ENCODE measurements at places on chromosomes 5 and 9. TPM values are rescaled to one million over a fixed set of nuclear protein-coding genes. Genes with fewer than 3 reads are reported as not detected.

GRCh38 chr9:73176450-73176875 is 24.8 kb downstream of the ANXA1 start:
- DNase-seq: no peak

DNA sequence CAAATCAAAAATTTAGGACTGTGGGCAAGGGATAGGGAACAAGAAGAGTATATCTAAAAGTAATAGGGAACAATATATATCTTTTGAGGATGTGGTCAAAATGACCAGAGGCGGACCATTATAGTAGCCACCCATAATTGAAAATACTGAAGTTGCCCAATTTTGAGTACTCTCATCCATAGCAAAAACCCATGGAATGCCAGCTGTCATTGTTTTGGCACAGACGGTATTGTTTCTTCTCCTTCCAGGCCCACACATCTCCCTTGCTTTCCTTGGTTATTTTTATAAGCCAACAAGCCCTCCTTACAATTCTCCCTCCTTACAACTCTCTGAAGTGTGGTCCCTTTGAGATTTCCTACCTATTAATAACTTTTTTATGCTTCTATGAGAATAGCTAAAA is 50.4 kb upstream of the RGMB start:
- no peak for DNase-seq

DNA sequence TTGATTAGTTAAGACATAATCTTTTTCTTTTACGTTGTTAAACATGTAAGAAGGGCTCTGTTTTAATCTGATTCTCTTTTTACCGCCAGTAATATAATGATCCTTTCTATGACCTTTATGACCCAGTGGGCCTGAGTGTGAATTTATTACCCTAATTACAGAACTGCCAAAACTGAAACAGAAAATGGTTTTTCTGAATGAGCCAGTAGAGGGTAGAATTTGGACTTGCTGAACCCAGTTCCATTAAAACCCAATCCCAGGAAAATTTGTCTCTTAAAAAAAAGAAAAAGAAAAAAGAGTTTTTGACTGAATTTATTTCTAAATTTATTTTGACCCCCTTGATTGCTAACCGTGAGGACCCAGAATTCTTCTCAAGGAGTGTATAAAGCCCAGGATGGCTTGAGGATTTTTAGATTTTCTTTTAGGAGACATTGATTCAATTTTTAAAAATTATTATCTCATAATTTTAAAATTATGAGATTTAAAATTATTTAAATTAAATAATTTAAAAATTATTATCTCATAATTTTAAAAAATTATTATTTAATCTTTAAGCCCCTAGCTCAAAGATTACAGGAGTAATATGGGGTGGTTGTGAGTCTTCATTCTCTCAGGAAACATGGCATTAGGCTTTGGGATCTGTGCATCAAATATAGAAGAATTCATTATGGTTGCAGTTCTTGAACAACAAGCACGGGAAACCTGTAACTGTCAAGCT is 94.1 kb upstream of the GLIS3 start:
- DNase-seq: no peak

DNA sequence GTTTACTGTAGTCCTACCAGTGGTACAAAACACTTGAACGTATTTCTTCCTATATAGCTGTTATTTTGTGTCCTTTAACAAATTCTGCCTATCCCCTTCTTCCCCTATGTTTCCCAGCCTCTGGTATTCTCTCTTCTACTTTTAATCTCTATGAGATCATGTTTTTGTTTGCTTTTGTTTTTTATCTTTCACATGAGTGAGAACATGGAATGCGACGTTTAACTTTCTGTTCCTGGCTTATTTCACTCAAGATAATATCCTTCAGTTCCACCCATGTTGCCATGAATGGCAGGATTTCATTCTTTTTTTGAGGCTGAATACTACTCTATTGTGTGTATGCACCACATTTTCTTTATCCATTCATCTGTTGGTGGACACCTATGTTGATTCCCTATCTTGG is 634.4 kb upstream of the WWC1 start:
- no peak for DNase-seq

- no peak for DNase-seq
Measured at GRCh38 chr5:126125407-126125806, 297.8 kb upstream of the GRAMD2B start.

GRCh38 chr9:109805050-109805449 is 25.1 kb downstream of the PALM2AKAP2 start:
- DNase-seq: peak; percentile 47

GRCh38 chr5:151154931-151155774 is 2.4 kb downstream of the ANXA6 start:
- DNase-seq: no peak

GRCh38 chr5:35876454-35876853 is 19.8 kb downstream of the IL7R start:
- DNase-seq: no peak

DNA sequence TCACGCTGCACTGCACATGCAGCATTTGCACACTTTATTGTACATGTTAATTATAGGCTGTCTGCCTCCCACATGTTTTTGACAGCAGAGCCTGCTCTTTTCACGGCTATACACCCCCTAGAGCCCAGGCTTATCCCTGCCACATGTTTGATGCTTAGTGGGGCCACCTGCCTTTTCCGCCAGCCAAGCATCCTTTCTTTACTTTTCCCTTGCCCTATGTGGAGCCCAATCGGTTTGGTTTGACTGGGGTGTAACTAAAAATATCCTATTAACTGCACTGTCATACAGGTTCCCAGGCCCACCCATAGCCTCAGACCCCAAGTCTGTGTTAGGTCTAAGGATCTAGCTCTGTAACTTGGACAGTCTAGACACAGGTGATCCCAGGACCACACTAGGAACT is 18.9 kb upstream of the S1PR3 start:
- DNase-seq: no peak

GRCh38 chr5:170638454-170639220 is 134.8 kb downstream of the KCNIP1 start:
- DNase-seq: peak; percentile 60

DNA sequence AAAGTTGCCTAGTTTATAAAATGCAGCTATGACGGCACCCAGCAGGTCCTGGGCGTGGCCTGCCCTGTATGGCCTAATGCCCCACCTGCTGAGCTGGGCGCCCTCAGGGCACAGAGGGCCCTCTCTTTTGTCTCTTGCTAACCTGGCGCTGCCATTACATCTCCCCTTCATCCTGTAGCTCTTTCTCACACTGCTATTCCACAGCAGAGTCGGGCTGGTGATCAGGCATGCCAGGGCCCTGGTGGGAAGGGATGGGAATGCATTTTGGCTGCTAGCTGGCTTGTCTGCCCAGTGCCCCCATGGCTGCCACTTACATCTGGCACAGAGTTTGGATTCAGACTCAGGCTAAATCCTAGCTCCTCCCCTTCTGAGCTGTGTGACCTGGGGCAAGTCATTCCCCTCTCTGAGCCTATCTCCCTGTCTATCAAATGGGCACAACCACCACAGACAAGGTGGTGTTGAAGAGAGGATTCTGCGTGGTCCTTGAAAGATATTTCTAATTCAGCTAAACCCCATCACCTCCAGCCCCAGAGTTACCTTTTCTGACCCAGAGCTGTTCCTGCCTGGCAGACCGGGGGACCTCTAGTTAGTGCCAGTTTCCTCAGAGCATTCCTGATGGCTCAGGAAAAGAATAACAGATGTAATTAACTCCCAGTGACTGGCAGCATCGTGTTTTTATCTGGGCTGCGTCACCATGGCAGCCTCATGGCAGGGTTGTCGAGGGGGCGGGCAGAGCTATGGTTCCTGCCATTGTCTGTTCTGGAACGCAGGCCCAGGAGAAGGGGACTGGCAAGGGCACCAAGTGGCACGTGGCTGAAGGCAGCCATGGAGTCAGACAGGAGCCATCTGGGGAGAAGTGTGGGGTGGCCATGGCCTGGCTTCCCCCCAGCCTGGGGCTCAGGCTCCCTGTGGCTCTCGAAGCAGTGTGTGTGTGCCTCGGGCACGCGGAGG is 6.3 kb downstream of the PRR7 start:
- no peak for DNase-seq

DNA sequence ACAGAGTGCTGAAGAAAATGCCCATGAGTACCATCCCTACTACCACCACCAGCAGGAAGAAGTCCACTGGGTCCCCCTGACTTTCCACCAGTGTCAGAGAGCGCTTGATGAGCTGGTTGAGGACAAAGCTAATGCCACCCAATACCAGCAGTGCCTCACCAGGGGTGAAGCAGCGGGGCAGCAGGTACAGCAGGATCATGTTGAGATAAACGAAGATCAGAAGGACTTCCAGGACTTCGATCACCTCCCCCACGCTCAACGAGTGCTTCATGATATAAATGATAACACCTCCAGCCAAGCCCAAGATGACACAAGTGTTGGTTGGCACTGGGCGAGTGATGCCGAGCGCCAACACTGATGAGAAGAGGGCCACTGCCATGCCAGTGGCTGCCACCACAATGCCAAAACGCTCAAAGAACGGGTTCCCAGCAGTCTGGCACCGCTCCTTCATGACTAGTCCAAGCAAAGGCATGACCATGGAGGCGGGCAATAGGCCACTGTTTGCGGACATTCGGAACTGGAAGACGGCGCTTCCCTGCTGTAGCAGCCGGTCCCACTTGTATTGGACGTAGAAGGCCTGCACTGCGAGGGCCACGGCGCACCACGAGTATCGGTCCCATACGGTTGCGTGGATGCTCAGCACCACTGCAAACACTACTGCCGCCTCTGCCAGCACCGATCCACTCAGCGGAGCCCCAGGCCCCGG is 679 bp downstream of the DOLK start:
- DNase-seq: no peak

- no peak for DNase-seq
Measured at GRCh38 chr5:1264211-1264610, 30.7 kb downstream of the TERT start.

DNA sequence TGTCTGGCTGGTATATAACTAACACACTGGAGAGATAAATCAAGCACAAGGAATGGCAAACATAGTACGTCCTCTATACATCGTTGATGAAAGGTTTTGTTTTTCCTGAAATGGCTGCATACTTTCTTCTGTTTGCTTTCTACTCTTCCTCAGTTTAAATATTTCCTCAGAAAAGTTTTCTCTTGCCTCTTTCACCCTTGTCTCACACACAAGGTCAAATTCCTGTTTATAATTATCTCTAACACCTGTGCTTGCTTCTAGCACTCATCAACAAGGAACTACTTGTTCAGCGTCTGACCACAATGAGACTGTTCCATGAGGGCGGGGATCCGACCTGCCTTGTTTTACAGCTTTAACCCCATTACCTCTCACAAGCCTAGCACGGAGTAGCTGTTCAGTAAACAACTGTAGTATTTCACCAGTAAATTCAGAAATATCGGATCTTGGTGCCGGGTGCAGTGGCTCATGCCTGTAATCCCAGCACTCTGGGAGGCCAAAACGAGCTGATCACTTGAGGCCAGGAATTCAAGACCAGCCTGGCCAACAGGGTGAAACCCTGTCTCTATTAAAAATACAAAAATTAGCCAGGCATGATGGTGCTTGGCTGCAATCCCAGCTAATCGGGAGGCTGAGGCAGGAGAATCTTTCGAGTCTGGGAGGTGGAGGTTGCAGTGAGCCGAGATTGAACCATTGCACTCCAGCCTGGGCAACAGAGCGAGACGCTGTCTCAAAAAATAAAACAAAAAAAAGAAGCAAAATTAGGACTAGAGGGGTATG is 37.0 kb downstream of the NR6A1 start:
- DNase-seq: no peak

DNA sequence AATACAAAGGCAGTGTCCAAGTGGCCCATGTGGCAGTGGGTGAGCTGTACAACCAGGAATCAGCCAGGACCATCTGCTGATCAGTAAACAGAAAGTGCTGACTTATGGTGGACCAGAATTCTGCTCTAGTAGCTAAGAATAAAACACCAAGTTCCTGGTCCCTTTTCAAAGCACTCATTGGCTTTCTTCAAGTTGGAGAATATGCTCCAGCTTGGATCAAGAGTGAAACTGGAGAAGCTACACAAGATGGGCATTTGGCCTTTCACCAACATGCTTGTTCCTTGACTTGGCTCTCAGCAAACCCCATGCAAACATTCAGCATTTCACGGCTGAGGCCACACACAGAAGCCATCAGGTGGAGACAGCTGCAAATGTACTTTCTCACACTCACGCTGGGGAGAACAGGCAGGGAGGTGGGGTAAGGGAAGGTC is 32.1 kb downstream of the MARCHF3 start:
- no peak for DNase-seq

GRCh38 chr9:134983074-134983473 is 65.4 kb upstream of the FCN1 start:
- no peak for DNase-seq

- DNase-seq: peak; percentile 64
Measured at GRCh38 chr5:93579692-93580062, 1.3 kb downstream of the NR2F1-AS1 start.

- DNase-seq: no peak
Measured at GRCh38 chr5:74647096-74647495, 6.6 kb upstream of the ENC1 start.

DNA sequence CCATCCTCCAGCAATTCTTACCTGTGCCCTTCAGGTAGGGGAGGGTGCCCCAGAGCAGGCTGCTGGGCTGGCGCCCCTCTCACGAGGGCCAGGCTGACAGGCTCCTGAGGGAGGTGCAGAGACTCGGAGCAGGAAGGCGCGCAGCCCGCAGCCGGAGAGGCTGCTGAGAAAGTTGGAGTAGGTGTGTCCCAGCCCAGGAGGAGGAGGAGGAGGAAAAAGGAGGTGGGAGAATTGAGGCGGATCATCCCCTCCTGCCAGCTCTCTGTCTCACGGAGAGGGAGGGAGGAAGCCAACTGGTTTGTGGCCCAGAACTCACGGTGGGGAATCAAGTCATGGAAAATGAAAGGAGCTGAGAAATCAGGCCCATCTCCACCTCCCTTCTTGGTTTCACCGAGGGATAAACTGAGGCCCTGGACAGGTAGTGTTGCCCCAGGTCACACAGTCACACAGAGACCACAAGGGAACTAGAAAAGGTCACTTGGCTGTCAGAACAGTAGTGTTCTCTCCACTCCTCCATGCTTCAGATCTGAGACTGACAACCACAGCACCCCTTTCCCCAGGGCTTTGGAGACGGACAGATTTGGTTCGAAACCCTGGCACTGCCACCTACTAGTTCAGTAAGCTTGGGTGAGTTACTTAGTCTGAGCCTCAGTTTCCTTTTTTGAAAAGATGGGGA is at the start of gene FAT2:
FAT2 (minus strand) TSS at position 188 of the 676 bp plus-strand sequence. CDS start 22,400 bp downstream, outside the sequence.
- no peak for DNase-seq

DNA sequence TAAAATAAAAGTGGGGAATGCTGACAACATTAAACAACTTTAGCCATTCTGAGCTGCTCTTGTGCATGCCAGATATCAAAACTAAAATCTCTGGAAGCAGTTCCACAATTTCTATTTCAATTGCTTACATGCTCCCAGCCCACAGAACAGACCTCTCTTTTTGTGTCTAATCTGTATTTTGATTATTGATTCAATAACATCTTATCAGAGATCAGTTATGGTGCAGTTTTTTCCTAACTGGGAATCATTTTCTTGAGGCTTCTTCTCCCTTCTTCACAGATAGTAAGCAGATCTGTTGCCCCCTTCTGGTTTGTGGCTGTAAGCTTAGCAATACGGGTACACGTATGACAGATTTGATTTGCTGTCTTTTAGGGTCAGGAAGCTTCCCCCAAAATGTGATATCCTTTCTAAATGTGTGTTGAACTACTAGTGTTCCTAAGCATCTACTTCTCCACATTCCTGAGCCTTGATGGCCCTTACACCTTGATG is 39.4 kb downstream of the MRPS27 start:
- peak; percentile 34 for DNase-seq

- no peak for DNase-seq
Measured at GRCh38 chr9:109203761-109204360, 36.8 kb upstream of the FRRS1L start.

Gene C9orf153
- 1.8 TPM for total RNA-seq

Gene NRG2
- not detected for total RNA-seq

Gene LPAR1
- total RNA-seq: 12.3 TPM

Gene PCDHB13
- total RNA-seq: 26.1 TPM

Gene OGN
- total RNA-seq: 302 TPM

Gene ENG
- total RNA-seq: 46.8 TPM

Gene SVEP1
- total RNA-seq: 62.6 TPM

Gene GPR151
- not detected for total RNA-seq

Gene INSL6
- total RNA-seq: not detected

Gene OTULINL
- 16.1 TPM for total RNA-seq
